ENCODE measurements at places on chromosomes 5 and 9.

DNA sequence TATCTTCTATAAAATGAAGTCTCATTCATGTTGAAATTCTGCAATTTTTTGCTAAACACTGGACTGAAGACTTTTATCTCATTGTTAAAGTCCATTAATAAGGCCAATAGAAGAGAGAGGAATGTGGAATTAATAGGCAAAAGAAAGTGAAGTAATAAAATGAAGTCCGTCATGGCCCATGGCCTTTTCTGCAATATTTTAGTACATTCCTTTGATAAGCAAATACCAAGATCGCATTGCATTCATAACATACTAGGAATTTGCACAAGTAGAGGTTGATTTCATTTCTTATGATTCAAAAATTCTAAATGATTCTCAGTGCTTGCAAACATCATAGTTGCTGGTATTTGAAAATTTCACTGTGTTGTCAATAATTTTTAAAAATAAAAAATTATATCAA is 664.0 kb downstream of the NR2F1-AS1 start:
- DNase-seq, result no peak

- DNase-seq, result no peak
Measured at GRCh38 chr9:31697956-31698355, 686.5 kb upstream of the ACO1 start.

DNA sequence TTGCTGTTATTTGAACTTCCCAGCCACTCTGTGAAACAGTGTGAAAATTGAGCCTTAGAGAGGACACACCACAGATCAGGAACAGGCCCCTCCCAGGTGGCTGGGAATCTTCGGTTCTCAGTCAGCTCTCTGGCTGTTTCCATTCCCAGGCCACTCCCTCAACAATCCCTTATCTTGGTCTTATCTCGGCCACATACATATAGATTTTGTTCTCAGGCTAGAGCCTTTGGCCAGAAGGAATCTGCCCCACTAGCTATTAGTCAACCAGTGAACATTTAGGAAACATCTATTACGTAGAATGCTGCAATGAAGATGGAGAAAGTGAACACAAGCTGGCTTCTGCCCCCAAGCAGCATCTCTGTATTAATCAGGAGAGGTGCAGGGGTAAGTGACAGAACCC is 21.0 kb upstream of the WWC1 start:
- no peak for DNase-seq

- no peak for DNase-seq
Measured at GRCh38 chr5:174844971-174845370, 120.6 kb downstream of the MSX2 start.

DNA sequence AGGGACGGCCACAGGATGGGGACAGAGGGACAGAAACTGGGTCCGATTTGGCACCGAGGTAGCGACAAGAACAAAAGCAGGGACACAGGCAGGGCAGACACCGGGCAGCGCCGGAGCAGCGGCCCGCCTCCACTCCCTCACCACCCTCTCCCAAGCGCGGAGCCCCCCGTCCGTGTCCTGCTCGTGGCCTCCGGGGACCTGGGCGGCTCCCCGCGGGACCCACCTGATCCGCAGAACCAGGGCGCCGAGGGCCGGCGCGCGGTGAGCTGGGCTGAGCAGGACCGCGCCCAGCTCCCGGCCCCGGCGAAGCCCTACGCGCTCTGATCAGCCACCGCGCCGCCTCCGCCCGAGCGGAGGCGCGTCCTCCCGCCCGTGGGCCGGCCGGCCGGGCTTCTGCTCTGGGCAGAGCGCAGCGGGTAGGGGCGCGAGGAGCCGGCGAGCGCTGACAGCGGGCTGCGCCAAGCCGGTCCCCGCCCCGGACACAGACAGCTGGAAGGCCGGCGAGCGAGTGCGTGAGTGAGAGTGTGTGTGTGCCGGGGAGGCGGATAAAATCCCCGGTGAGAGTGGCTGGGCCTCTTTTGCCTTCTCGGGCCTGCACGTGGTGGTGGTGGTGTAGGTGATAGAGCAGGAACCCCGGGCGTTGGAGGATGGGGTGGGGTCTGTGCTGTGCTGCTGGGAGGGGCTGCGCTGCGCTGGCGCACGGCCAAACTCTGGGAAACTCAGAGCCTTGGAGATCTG is at the start of gene GGTA1:
GGTA1 (minus strand) TSS at position 418 of the 738 bp plus-strand sequence. CDS start 31,922 bp downstream, outside the sequence.
- no peak for DNase-seq

- no peak for DNase-seq
Measured at GRCh38 chr5:163773226-163773625, 267.8 kb downstream of the MAT2B start.

DNA sequence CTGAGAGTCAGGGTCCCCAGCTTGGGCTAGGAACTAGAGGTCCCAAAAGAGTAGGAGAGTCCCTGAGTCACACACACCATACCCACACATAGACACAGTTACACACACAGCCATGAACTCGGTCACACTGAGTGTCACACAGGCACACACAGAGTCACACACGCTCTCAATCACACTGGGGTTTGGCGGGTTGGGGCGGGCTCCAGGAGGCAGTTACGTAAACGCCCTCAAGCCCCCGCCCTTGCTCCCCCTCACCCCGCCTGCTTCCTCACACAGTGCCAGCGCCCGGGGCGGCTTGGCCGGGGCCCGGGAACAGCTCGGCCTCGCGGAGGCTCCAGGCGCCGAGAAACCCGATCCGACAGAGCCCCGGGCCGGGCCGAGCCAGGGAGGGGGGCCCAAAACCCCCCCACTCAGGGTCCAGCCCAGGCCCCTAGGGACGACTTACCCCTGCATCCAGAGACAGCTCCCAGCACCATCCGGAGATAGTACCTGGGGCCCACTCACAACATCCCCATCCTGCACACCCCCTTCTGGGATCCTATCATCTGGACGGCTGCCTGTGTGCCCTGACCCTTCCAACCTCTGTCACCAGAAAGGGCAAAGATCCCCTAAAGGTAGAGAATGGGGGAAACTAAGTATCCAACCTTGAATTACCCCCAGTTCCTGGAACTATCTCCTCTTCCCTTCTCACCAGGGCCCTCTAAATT is 3.5 kb upstream of the CNTFR start:
- DNase-seq, result no peak

DNA sequence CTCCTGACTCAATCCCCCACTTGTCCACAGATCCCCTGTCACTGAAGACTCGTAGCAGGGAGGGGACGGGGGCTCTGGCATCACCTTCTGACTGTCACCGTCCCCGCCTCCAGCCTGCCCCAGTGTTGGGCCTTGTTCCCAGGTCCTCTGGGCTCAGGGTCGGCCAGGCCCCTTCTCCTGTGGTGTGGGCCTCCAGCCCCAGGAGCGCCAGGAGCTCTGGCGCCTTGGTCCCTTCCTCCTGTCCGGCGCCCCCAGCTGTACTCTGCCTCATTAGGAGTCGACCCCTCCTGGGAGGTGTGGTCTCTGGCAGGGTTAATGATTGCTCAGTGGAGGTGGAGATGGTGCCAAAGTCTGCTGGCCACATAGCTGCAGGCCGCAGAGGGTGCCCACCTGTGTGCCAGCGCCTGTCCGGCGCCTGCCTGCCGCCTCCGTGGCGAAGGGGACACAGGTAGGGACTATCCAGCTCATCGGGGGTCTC is at the start of gene CDHR2:
CDHR2 (plus strand) TSS at position 376 of the 478 bp plus-strand sequence. CDS start 16,011 bp downstream, outside the sequence.
- no peak for DNase-seq

- DNase-seq, result no peak
Measured at GRCh38 chr5:125814119-125814518, 609.1 kb upstream of the GRAMD2B start.

GRCh38 chr5:93401634-93402213 is 179.3 kb downstream of the NR2F1-AS1 start:
- DNase-seq, result no peak

- no peak for DNase-seq
Measured at GRCh38 chr5:135170500-135170899, 136.5 kb upstream of the PITX1 start.

- peak; percentile 32 for DNase-seq
Measured at GRCh38 chr5:219460-219863, 1.3 kb downstream of the SDHA start.

DNA sequence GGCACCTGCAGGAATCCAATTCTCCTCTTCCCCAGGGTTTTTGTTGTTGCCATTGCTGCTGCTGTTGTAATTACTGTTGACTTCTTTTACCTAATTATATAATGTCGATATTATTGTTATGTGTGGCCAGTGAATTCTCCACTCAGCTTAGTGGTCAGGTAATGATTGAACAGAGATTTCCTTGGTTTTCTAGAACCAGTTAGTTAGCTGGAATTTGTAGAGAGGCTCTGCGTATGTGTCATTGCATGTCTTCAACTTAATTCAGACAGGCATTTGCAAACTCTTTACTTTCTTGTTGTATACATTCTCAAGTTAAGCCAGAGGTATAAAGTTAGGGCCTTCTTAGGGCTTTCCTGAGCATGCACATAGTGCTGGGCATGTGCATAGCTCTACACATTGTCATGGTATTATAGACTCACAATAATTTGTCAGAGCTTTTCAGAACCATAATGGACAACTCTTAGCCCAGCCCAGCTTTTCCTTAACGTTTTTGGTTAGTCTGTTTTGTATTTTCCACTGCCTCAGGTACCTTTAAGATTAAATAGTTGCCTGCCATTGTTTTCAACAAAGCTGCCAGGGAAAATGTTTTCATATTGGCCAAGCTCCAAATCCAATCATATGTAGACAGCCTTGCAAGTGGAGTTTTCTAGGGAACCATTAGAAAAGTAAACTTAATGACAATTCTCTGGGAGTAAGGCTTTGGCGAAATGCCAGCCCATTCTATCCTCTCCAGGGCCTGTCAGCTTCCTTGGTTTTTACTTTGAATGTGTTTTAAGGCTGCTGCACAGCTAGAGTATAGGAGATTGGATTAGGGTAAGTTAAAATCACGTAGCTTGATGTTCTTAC is 68.1 kb downstream of the UBE2R2 start:
- DNase-seq, result peak; percentile 7

DNA sequence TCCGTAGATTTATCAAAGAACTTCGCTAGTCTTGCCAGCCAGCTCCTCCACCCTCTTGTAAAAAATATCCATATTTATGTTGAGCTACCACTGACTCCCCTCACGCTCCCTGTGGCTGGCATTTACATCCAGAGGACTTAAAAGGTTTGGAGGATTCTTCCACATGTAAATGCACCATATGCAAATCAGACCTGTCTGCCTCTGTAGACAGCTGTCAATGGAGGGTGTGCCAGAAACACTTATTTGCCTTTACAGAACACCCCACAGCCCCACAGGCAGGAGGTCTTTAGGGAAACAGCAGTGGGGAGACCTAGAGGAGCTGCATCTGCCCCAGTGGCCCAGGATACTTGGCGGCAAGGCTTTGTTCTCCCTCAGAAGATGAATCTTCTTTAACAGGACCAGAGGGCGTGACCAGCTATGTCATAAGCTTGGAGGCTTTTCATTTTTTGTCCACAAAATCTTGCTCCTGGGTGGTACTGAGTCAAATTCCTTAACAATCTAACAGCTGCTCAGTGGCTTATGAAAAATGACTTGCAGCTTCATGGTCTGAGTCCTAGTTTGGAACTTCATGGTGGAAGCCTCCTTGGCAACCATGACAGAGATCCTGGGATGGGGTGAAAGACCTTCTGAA is 535.8 kb downstream of the EBF1 start:
- no peak for DNase-seq

GRCh38 chr9:98994172-98995058 is 50.7 kb downstream of the COL15A1 start:
- no peak for DNase-seq

DNA sequence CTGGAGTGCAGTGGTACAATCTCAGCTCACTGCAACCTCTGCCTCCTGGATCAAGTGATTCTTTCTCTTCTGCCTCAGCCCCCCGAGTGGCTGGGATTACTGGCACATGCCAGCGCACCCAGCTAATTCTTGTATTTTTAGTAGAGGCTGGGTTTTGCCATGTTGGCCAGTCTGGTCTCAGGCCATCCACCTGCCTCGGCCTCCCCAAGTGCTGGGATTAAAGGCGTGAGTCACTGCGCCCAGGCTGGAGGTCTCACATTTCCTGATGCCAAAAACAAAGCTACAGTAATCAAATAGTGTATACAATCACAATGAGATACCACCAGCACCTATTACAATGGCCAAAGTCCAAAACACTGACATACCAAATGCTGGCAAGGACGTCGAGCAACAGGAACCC is 51.1 kb downstream of the TTLL11 start:
- no peak for DNase-seq

DNA sequence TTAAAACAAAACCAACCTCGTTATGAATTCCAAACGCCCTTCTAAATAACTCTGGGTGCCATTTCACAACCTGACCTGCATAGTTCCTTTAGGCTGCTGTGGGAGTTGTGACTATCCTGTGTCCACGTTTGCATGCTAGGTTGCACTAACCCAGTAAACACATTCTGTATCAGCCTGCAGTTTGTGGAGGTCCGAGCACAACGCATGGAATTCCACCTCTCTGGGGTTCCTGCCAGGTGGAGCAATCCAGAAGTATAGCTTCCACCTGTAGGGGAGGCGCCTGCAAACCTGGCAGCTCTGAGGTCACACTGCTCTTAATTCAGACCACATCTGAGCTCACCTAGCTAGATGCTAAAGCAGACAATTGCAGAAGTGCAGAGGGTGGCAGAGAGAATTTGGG is 57.2 kb downstream of the MARCHF3 start:
- DNase-seq, result no peak

- peak; percentile 18 for DNase-seq
Measured at GRCh38 chr9:118561051-118561450, 808.2 kb downstream of the BRINP1 start.

GRCh38 chr5:106019261-106019660 is 1651.5 kb downstream of the EFNA5 start:
- no peak for DNase-seq

- no peak for DNase-seq
Measured at GRCh38 chr9:109164042-109164441, 3.0 kb downstream of the FRRS1L start.

- no peak for DNase-seq
Measured at GRCh38 chr5:114467171-114467570, 105.3 kb downstream of the KCNN2 start.

GRCh38 chr5:6899221-6899620 is 186.0 kb downstream of the TENT4A start:
- no peak for DNase-seq

DNA sequence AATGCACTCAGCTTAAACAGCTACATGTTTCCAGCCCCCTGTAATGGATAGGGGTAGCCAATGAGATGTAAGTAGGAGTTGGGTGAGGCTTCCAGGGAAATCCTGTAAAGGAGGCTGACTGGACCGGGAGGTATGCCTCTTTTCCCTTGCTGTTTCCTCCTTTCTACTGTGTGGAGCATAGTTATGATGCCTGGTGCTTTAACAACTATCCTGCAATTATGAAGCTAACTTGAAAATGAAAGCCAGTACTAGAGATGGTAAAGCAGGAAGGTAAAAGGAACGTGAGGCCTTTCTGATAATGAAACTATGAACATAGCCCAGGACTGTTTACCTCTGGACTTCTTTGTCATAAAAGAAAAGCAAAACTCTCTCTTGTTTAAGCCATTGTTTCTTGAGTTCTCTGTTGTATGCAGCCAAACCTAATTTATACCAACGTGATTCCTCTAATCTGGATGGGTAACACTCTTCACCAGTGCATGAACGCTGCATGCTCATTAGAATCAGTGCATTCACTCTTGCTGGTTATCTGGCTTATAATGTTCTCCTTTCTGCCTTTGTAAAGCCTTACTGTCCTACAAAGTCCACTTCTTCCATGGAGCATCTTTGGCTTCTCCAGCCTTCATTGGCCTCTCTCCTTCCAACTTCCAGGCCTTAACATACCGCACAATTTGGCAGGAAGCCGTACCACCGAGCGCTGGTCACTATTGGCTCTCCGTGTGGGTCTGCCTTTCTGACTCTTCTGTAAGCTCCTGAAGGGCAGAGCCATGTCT is 8.3 kb upstream of the ARHGEF28 start:
- DNase-seq, result no peak

Data from RCC 7860 (cell line).